Stimulated activated CD8-positive, alpha-beta memory T cell treated with anti-CD3 and anti-CD28 coated beads, Interleukin-7, amount 100 ng/mL, for 4 hours (primary cell): ENCODE measurements at places on chromosomes 1 and 21.

DNA sequence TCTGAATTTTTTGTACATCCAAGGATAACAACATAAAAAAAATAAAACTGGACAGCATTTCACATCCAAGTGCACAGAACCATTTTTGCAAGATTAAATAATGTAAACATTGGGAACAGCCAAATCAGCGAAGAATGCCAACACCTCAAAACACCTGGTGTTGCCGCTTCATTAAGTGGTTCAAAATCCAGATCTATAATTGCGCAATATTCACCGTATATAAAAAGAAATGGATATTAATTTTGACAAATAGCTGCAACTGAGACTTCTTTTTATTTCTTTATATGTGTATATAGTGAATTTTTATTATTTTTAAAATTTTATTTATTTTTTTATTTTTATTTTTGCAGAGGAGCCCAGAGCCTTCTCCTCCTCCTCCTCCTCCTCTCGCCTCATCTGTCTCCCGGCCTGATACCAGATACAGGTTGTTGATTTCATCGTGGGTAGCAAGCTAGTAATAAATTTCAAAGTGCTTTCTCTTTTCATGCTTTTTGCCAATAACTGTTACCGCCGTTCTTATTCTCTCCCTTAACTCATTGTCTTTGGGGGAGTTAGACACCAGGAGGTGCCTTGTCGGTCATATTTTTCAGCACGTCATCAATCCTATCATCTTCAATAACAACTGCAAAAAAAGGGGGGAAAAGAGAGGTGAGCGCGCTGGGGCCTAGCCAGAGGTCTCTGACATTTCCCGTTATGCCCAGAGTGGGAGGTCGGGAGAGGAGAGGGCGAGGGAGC is 2.7 kb downstream of the CAMK2N1 start:
- no peak for DNase-seq

DNA sequence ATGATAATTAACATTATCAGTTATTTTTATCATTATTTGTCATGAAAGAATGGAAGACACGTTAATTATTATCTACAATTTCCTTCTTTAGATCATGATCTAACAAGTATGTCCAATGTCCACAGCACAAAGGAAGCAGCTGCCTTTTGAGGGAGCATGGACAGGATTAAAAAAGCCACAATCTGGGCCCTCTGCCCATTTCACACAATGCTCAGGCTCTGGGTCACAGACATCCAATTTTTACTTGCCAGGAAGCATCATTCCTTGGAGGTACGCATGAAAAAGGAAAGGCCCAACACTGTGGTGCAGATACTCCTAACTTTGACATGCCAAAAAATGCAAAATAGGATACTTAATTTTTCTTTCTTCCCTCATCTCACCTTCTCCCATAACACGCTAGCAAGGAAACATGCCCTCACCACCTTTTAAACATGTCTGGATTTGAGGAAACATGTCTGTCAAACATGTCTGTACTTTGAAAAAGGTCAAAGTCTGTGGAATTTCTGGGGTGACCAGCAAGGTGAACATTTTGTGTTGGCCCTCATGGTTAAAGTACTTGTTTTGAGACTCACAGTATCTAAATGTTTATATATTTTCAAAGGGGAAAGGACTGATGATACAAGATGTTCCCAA is 40.0 kb downstream of the GADD45A start:
- DNase-seq: no peak

DNA sequence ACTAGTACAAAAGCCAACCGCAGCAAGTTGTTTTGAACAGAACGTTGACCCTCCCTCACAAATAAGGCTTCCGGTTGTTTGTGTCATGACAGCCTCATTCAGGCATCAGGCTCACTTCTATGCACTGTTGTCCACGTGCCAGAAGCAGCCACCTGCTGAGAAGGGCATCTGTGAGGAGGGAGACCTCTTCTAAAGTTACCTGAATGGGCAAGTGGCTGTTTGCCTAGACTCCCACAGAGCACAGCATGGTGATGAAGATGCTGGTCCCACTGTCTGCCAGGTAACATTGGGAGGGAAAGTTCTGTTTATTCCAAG is 176.1 kb downstream of the CLIC6 start:
- no peak for DNase-seq

GRCh38 chr1:167995038-167995437 is 58.2 kb upstream of the MPC2 start:
- DNase-seq: no peak

- DNase-seq: no peak
Observed at GRCh38 chr1:219174460-219175211, 958 bp downstream of the LYPLAL1 start.

DNA sequence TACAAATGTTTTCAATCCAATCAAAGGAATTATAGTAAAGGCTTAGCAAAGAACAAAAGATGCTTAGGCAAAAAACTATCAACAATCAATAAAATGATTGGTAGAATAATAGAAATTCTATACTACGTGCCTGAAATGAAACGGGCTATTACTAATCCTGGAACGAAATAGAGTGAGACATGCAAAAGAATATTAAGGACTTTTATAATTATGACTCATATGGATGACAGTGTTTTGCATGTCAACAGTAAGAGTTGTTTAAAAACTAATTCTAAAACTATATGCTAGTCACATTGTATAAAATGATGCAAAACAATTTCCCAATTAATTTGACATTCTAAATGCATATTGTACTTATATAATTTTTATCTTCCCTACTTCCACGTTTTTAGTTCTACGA is 35.6 kb downstream of the LRRIQ3 start:
- no peak for DNase-seq

- no peak for DNase-seq
Observed at GRCh38 chr1:177921590-177921989, 48.3 kb downstream of the SEC16B start.

DNA sequence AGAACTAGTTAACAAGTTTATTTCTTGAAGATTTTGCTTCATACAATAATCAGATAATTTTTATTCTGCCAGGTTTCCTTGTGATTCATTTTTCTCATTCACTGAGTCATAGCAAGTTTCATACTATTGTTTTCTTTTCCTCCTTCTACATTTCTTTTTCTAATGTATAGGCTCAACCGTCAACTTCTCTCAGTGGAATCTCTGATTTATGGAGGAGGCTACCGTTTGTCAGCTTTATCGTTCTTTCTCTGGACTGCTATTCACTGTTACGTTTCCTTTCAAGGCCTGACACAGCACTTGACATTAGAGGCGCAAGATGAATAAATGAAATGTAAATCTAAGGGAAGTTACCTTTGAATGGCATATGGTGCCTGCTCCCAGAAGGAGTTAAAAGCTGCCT is 284.3 kb upstream of the NR5A2 start:
- no peak for DNase-seq

GRCh38 chr1:209625791-209626285 is 26.4 kb downstream of the LAMB3 start:
- no peak for DNase-seq

GRCh38 chr1:49307457-49307856 is 530.8 kb upstream of the BEND5 start:
- DNase-seq: no peak

- no peak for DNase-seq
Observed at GRCh38 chr1:45787905-45788304, 15.5 kb upstream of the MAST2 start.

GRCh38 chr1:45304311-45305081 is 22.2 kb upstream of the HPDL start:
- no peak for DNase-seq

DNA sequence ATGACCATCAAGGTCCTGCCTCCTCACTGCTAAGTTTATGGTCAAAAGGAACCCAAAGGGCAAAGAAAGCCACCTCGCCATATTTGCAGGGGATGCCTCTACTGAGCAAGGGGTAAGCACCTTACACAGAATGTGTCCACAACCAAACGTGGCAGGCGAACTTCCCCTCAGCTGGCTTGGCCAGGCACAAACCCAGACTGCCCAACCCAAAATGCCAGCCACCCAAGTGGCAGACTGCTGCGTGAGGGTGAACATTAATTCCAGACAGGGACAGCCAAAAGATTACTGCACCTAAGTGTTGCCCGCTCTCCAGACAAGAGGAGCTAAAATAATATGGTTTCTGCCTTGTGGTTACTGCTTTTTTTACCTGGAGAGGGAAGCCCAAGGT is 16.0 kb downstream of the ZNF697 start:
- no peak for DNase-seq

DNA sequence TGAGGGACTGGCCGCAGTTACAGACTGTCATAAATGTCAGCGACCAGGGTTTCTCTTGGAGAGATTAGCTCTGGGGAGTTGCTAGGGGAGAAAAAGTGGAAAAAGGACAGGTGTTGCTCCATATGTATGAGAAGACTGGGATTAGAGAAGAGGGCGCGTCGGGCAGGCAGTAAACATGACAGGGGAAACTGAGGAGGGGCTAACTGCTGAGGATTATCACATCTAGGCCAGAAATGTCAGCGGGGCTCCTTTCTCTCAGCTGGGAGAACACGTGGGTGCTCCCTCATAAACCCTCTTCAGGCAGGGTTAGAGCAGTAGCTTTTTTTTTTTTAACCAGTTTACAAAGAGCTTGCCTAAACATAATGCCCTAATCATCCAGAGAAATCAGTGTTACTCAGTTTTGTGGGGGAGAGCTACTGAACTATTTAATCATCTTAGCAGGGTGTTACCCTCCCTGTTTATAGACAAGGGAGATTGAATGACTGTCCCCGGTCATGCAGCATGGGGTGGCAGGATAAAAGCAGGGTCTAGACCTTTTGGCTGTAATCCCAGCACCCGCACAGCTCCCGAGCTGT is 35.2 kb downstream of the ELAPOR1 start:
- no peak for DNase-seq

- no peak for DNase-seq
Observed at GRCh38 chr1:46224966-46225365, 21.8 kb downstream of the LURAP1 start.

- no peak for DNase-seq
Observed at GRCh38 chr1:117286562-117286961, 75.8 kb upstream of the VTCN1 start.

DNA sequence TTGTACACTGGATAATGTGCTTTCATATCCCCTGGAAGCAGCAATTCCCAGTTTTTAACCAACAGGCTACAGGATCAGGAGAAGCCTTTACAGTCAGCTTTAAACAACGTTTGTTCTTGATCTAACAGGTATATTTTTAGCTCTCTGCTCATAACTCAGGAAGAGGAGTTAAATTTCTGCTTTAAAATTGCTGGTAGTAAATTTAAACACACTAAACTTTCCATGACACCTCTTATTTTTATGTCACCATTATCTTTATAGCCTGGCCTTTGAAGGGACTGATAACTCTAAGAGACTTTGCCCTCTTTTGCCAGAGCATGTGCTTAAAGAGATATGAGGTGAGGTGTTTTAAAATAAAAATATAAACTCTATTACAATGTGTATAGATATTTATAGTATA is 119.6 kb upstream of the BRINP3 start:
- no peak for DNase-seq

GRCh38 chr1:35600593-35600992 is 27.5 kb downstream of the TFAP2E start:
- DNase-seq: no peak

DNA sequence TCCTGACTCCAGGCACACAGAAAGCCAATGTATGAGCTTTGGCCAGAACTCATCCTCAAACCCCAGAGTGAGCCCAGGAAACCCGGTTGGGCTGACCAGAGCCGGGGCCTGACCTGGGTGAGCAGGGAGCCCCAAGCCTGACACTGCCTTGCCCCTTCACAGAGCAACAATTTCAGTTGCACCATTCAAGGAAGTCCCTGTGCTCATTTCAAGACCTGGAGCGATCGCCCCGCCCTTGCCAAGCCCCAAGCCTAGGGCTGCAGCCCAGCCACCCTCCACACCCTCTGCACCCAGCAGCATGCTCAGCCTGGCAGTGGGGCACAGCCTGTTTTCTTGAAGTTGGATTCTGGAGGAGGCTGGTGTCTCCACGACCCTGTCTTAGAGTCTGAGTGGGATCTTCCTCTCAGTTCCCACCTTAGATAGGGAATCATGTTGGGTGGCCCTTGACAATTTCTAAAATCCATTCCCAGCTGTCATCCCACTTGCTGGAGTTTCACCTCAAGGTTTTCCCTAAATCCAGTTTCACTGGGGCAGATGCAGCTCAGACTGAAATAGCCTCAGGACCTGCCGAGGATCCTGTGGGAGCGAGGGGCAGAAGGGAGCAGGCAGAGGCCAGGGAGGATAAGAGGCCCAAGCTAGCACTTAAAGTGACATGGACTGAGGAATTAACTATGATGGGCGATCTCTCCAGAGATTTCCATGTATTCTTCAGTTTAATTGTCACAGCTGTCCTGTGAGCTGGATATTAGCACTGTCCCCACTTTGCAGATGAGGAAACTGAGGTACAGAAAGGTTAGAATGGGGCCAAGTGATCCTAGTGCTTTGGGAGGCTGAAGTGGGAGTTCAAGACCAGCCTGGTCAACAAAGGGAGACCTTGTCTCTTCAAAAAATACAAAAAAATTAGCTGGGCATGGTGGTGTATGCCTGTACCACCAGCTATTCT is 2.5 kb downstream of the NBL1 start:
- no peak for DNase-seq

DNA sequence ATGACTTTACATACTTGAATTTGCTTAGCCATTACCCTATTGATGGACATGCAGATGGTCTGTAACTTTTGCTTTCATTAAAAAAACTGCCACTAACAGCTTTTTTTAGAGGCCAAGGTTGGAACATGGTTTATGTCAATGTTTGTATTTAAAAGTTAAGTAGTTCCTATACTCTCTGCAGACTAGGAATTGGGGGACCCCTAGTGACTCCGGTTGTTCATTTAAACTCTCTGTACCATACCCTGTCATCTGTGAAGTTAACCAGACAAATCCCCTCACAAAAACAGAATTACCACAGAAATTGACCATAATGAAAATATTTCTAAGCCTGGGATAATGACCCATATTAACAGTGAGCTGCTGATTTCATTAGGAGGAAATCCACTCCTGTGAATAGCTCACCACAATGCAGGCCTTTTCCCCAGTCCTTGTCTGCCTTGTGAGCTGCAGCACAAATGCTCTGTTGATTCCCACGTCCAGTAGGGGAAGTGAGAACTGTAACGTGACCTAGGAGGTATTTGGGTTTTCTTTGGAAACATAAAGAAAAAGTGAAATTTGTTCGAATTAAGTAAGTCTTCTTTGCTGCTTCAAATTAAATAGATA is 30.2 kb upstream of the CD101 start:
- no peak for DNase-seq

DNA sequence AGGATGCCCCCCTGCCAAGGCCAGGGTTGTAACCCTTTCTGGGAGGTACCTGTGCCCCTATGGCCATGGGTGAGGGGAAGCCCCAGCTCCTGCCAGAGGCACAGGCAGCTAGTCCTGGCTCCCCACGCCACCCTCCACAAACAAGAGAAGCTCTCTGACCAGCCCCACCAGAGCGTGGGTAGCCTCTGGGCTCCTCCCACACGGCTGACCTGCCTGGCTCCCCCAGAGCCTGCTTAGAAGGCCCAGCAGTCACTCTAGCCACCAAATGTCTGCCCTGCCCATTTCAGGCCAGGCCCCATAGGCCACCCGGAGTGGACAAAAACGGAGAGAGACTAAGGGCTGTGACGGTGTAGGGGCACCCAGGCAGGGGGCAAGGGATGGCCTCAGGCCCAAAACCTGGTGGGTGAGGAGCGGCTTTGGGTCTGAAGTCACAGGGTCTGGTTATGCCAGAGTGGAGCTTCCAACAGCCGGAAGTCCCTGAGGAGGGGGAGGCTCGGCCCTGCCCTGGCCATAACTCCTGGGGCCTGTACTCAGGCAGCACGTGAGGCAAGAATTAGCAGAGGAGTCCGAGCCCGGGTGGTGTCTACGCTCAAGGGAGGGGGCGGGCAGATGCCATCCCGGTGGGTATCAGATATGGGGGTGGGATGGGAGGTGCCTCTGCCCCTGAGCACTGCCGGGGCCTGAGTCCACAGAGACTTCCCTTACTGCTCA is 155.4 kb downstream of the CASZ1 start:
- DNase-seq: no peak

- no peak for DNase-seq
Observed at GRCh38 chr1:30048905-30049304, 674.5 kb downstream of the MATN1 start.
